ENCODE measurements at places on chromosomes 11 and 22.

- no peak for DNase-seq
Observed at GRCh38 chr11:58866788-58867187, 22.3 kb upstream of the GLYATL2 start.

GRCh38 chr22:37284805-37285355 lies 2.6 kb downstream of the CYTH4 start:
- peak; percentile 96 for DNase-seq

DNA sequence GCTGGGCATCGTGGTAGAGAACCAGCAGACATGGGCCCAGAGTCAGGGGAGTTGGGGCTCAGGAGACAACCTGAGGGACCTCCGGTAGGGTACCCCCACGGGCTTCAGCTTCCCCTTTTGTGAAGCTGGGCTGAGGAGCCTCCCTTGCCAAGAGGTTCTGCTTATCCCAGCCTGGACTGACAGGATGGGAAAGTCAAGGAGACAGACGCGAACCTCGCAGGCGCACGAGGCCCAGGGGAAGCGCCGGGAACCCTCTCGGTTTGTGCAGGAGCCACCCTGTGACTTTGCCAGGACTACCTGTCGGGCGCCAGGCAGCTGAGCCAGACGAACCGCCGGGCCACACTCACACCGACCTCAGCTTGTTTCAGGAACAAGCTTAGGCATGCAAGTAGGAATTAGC lies 566.1 kb downstream of the BRD1 start:
- DNase-seq = no peak

DNA sequence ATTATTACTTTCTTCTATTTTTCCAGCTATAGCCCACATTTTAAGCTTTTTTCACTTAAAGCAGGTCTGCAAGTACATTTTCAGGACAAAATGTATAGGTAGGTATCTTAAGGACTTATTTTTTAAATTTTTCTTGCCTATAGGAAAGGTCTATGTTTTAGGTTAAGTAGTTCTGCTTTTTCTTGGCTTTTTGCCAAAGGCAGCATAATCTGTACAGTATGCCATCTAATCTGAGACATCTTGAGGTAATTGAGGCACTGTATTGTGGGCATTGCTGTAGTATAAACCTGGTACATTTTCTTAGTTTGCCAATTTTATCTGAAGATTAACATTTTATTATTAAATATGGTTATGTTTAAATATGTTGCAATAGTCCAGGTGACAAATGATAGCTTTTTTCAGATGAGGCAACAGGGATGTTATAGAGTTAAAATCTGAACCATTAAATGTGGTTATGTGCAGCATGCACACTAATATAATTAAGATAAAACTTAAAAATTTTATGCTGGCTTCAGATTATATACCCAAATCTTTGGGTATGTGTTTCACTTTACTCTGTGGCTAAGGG lies 42.9 kb downstream of the QSER1 start:
- peak; percentile 77 for DNase-seq

DNA sequence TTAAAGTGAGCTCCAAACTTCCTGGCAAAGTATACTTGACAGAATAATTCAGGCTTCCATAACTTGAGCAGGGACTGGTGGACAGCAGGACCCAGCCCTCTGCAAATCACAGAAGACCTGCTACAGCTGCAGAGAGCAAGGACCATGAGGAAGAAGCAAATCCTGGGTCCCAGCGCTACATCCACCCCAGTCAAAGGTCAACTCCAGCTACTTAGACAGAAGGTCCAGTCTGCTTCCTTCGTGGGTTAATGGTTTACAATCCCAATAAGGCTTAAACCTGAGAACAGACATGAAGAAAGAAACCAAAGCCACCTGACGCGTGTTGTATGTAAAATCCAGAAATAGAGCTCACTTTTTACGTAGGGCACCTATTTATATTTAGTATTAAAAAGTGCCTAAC lies 57.7 kb downstream of the SHANK2 start:
- no peak for DNase-seq

DNA sequence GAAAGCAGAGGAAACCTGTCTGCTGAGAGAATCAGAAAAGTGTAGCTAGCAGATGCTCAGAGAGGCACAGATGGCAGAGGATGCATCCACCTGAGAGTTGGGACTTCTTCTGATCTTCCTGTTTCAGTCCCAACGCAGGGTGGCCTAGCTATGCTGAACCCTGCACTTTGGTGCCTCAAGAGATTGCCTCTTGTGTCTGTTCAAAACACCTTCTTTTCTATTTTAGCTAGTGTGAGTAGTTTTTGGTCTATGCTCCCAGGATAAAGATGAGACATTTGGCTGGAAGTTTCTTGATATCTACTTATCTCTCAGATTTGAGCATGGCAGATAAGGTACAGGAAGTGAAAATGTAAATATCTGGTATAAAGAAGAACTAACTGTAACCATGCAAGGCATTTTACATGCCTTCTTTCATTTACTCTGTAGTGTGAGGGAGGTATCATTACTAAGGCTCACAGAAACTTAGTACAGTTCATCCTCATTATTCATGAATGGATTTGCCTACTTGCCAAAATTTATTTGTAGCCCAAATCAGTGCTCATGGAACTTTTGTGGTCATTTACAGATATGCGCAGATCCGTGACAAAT lies 47.0 kb upstream of the PSMA1 start:
- no peak for DNase-seq

DNA sequence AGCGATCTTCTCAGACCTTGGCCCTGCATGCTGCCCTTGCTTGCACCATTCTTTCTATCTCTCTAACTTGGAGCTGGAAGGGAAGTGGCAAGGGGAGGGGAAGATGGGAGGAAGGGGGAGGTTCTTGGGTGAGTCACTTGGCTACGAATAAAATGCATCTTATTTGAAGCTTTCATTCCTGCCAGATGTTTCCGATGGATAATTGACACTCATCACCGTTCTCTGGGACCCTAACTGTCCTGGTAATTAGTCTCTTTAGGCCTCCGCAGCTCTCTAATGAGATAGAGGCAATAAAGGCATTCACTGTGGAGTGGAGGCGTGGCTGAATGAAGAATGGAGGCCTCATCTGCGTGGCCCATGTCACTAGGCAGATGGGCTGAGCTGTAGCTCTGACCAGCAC lies 960.1 kb downstream of the NTM start:
- no peak for DNase-seq

GRCh38 chr22:48960980-48961660 lies 866.6 kb downstream of the BRD1 start:
- no peak for DNase-seq

DNA sequence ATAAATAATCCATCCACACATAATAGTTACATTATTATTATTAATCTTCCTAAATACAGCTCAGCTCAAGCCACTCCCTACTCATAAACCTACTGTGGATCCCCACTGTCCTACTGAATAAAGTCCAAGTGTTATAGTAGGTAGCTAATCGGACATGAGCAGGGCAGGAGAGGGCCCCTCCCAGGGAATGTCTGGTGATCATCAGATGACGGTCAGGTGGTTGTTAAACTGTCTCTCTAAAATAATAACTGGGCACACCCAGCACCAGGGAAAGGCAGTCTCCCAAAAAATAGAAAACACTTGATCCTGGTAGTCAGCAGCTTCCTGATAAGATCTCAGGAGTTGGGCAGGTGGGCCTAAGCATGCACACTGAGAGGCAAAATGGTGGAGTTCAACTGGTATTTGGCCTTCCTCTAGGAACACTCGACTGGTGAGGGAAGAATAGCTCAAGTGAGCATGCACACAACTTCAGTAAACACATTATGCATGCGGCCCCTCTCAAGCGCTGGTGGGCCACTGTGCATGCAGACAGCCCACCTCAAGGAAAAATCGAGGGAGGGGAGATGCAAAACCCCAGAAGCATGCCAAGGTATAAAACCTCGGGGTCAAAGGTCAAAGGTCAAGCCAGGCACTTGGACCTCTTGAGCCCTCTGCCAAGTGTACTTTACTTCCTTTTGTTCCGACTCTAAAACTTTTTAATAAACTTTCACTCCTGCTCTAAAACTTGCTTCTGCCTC lies 65.0 kb downstream of the LRRC32 start:
- DNase-seq = no peak

DNA sequence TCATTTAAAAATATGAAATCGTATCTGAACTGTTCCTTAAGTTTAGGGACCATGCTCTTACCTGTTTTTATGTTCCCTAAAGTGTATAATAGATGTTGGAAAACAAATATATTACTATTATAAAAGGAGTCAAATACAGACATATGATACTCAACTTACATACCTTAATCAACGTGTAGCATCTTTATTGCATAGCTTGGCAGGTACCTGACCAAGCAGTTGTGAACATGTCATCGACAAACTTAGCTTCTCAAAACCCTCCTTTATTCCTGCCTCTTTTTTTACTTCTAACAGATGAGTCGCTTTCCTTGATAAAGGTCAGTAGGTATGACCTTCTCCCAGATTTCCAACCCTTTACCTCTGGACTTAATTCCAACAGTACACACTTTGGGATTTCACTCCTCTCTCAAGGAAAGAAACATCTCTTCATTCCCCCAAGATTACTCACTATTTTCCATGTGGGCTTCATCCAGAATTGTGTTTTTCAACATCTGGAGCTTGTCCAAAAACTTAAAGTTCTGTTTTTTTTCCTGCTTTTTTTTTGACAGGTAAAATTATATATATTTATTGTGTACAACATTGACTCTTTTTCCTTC lies 11.9 kb downstream of the HIPK3 start:
- no peak for DNase-seq

- peak; percentile 48 for DNase-seq
Observed at GRCh38 chr11:66443602-66444001, 5.0 kb upstream of the MRPL11 start.

GRCh38 chr11:35338921-35339320 lies 80.4 kb downstream of the SLC1A2 start:
- no peak for DNase-seq

- DNase-seq = no peak
Observed at GRCh38 chr11:75516140-75516539, 9.6 kb downstream of the GDPD5 start.

DNA sequence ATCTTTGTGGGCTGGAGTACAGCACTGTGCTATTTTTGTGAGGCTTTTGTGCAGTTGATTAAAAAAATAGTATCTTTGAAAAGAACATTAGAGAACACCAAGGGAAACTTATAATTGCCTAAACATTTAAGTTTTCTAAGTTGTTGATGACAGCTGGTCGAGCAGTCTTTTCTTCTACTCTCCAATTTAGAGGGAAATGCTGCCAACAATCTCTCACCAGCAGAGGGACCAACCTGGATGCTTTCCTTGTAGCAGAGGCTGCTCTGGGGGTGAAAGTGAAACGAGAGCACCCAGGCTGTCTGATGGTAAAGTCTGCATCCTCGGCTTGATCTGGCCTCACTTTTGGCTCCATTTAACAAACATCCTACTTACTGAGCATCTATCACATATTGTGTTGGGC lies 1286.5 kb upstream of the TENM4 start:
- peak; percentile 16 for DNase-seq

GRCh38 chr11:73753938-73754337 lies 6.9 kb downstream of the RAB6A start:
- no peak for DNase-seq

GRCh38 chr11:24171869-24172268 lies 325.0 kb upstream of the LUZP2 start:
- no peak for DNase-seq

- no peak for DNase-seq
Observed at GRCh38 chr11:7582338-7582985, 68.7 kb downstream of the PPFIBP2 start.

- no peak for DNase-seq
Observed at GRCh38 chr11:125192183-125192582, 27.6 kb downstream of the PKNOX2 start.
